Adipocyte (in vitro differentiated cells): ENCODE measurements at places on chromosomes 7 and 10.

- DNase-seq = no peak
Measured at GRCh38 chr7:131608116-131608500, 51.7 kb upstream of the PODXL start.

GRCh38 chr7:5634107-5634950 is 147.1 kb downstream of the RNF216 start:
- peak; percentile 92 for DNase-seq

GRCh38 chr10:101485681-101486554 is 102.1 kb downstream of the POLL start:
- DNase-seq = no peak

- no peak for DNase-seq
Measured at GRCh38 chr7:43296306-43296705, 183.9 kb downstream of the HECW1 start.

DNA sequence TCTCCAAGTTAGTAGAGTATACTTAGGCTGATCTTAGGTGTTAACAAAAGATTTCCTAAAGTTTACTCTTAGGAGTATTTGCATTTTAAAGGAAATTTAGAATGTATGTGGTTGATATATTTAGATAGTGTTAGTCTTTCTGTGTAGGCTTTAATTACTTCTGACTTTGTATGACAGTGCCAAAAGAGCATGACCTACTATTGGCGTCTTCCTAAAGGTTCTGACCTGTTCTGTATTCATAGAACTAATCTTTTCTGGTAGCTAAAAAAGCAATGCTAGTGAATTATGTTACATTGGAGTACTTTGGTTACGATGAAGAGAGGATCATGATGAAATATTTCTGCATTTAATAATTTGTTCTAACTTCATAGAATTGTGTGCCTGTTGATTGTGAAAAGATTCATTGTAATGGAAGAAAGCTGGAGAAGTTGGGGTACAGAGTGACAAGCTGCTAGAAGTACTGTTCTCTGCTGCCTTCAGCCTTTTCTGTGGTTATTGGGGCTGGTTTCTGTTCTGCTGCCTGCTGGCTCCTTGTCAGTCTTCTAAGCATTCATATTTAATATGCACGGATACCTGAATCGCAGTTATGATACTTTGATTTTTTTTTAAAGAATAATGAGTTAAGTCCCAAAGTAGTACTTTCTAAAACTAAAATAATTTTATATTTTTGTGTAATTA is 13.2 kb downstream of the WAC start:
- no peak for DNase-seq

GRCh38 chr7:128830231-128831177 is at the start of gene FLNC:
TSS of gene FLNC (plus strand) at chr7:128830406. CDS start at chr7:128830638, 232 bp downstream.
- peak; percentile 91 for DNase-seq

DNA sequence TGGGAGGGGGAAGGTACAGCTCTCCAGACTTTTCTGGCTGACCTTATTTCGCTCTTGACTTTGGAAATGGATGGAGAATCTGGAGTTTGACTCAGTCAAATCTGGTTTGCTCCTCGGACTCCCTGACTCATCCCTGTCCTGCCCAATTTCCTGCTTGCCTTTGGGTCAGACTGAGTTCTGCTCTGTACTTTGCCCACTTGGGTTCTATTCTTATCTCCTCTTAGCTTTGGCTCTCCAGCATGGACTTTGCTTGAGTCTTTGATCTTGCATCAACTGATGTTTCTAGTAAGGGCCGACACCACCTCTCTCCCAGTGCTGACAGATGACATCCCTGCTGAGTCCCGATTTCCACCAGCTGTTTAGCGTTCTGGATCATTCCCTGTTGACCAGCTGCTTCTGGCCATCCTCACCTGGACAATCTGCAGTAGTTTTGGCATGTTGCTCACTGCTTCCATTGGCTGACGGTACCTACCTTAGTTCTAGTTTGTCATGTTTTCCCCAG is 335.3 kb downstream of the SUGCT start:
- DNase-seq = peak; percentile 56

GRCh38 chr10:82409671-82410070 is 534.7 kb downstream of the NRG3 start:
- no peak for DNase-seq

GRCh38 chr10:80894311-80894791 is 356.6 kb downstream of the SH2D4B start:
- no peak for DNase-seq

DNA sequence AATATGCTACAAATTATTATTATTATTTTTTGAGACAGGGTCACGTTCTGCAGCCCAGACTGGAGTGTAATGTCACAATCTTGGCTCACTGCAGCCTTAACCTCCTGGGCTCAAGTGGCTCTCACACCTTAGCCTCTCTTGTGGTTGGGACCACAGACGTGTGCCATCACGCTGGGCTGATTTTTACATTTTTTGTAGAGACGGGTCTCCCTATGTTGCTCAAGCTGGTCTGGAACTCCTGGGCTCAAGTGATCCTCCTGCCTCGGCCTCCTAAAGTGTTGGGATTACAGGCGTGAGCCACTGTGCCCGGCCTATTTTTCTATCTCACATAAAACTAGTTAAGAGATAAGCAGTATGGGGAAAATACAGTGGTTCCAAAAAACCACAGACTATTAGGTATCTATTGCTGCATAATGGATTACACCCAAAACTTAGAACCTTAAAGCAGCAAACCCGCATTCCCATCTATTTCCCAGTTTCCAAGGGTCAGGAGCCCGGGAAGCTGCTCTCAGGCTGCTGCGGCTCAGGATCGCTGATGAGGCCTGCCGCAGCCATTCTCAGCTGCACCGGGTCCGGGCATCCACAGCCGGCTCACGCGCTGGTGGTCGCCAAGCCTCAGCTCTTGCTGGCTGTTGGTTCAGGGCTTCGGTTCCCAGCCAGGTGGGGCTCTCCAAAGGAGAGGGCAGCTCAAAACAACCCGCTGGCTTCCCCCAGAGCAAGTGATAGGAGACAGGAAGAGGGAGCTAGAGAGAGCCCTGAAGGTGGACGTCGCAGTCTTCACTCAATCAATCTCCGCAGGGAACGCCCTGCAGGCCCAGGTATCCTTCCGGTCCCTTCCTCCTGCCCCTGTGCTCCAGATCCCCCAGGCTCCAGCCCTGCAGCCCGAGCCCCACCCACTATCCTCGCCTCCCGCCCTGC is 128.2 kb downstream of the UBE2H start:
- DNase-seq = peak; percentile 52

- no peak for DNase-seq
Measured at GRCh38 chr10:89655722-89656121, 10.7 kb upstream of the PANK1 start.

- DNase-seq = no peak
Measured at GRCh38 chr7:106218546-106218945, 66.2 kb downstream of the NAMPT start.

GRCh38 chr7:134932707-134933370 is 53.5 kb upstream of the AGBL3 start:
- DNase-seq = no peak

DNA sequence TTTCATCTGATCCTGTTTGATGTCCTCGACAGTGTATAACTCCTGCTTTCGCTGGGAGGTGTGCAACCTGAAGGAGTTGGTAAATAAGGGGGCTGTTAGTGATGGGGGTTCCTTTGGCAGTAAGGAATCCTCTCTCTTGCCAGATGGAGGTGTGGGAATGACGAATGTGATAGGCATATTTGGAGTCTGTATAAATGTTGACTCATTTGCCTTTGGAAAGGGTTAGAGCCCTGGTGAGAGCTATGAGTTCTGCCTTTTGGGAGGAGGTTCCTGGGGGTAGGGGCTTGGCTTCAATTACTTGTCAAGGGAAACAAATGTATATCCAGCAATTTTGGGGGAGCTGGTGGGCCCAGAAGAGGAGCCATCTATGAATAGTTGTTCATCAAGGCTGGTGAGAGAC is 11.4 kb upstream of the CHST3 start:
- DNase-seq = no peak

DNA sequence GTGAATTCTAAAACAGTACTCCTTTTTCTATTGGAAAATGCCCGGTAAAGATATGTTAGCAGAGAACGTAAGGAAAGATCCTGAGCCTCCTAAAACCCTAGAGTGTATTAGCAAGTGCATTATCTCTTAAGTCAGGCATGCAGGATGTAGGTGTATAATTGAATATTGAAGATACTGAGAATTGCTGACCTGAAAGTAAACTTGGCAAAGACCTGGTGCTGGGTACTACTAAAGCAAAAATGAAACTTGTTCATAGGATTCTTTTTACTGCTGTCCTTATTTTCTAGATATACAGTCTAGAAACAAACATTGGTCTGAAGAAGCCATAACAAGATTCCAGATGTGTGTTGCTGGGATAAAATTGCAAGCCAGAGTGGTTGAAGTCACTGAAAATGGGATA is 18.8 kb upstream of the VWA2 start:
- no peak for DNase-seq

DNA sequence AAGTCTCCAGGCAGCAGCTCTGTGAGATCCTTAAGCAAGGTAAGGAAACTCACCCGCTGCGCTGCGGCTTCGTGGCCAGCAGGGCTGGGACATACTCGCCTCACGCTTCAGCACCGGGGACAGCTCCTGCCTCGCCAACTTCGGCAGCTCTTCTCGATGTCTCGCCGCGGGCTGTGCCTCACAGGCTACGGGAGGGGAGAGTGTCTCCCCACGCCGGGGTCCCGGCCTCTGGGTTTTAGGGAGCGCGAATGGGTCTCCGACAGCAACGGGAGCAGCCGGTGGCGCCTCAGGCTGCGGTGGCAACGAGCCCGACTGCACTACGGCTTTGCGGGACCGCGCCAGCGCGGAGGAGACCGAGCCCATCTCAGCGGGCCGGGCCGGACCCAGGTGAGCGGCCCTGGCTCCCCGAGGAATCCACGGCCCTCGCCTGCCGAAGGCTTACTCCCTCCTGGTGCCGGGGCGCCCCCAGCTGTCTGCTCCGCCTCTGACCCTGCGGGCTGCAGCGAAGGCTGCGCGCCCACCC is 62.4 kb downstream of the LSM5 start:
- peak; percentile 82 for DNase-seq

DNA sequence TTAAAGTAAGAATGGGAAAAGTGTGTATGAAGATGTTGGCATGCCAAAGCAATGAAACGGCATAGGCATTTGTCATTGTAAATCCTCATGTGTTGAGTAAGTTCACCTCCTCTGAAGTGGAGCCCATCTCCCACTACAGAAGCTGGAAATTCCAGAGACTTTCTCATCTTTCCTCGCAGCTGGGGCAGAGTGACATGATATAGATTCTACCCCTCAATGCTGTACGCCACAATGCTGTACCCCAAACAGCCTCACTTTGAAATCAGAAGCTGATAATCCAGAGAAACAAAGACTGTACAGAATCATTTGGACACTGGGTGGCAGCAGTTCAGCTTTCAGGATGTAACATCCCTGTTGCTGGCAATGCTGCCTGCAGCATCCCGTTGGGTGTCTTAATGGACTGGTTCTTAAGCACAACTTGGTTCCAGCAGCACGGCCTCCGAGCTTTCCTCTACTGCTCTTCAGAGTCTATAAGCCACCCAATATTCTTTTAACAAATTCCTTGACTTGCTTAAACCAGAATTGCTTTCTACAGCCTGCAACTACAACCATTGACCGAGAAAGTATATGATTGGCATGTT is 18.8 kb downstream of the ZC3HAV1L start:
- DNase-seq = peak; percentile 82

- DNase-seq = no peak
Measured at GRCh38 chr7:66597461-66597860, 31.2 kb upstream of the KCTD7 start.

GRCh38 chr7:54546081-54546985 is 4.2 kb downstream of the VSTM2A start:
- DNase-seq = no peak

GRCh38 chr10:50422259-50422658 is 170.9 kb upstream of the ASAH2 start:
- no peak for DNase-seq

GRCh38 chr7:1579481-1580421 is 9.9 kb upstream of the PSMG3 start:
- DNase-seq = peak; percentile 89

DNA sequence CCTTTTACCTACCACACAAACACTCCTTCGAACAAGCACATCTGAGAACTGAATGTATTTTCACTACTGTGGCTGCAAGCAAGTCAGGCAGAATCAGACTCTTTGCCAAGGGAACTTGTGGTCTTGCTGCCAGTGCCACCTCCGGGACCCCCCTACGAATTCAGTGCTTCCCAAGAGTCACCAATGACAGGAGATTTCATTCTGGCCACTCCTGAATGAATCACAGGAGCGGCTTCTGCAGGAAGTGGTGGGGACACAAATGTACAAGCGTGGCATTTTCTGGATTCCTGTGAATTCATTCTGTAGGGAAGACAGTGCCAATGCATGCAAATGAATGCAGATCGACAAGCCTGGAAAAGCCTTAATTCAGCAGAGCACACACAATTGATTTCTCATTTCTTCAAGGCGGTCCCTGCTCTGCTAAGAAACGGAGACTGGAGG is 161.2 kb downstream of the CAMK1D start:
- DNase-seq = peak; percentile 42

DNA sequence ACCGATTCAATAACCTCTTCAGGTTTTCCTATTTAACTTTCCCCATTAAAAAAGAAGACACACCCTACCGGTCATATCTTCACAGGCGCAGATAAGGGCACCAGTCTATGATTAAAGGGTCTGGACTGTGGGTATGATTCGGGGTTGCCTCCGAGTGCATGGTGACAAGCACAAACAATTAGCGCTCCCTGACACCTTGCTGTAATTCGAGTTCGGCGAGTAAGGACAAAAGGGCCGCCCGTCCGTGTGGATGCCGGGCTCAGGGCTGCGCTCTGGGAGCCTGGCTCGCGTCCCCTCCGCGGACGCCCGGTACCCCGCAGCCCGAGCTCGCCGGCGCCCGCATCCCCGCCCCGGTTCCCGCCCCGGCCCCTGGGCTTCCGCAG is 111.9 kb upstream of the RHEB start:
- peak; percentile 73 for DNase-seq

DNA sequence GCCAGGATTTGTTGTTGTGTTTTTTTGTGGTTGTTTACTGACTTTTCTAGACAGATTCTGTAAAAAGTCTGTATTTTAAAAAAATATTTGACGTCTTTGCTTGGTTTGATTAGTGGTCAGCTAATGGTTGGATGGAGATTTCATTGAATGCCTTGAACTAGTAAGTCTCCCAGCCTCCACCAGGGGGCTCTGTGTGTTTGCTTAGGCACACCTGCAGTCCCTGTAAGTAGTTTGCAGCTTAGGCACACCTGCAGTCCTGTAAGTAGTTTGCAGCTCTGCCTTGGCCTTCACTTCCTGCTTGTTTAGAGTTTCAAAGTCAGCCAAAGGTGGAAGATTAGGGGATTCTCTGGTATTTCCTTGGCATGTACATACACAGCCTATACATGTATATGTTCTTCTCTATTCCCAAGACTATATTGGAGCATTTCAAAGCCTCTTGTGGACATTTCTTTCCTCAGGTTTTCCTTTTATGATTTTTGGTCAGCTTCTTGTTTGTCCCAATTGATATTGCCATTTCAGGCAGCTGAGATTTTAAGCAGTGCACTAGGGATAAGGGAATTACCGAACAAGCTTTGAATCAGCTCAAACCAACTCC is 101.6 kb downstream of the CCSER2 start:
- peak; percentile 49 for DNase-seq

DNA sequence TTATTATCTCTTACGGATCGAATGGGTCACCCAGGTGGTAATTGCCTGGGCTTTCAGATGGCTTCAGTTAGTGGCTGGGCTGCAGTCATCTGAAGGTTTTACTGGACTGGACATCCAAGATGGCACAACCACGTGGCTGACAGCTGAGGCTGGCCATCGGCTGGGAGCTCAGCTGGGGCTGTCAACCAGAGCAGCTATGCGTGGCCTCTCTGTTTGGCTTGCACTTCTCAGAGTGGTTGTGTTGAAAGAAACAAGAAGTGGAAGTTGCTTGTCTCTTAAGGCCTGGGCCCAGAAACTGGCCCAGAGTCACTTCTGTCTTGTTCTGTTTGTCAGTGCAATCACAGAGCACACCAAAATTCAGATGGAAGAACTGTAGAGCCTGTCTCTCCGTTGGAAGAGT is 5.7 kb upstream of the GDI2 start:
- no peak for DNase-seq

GRCh38 chr7:80420876-80421275 is 91.0 kb downstream of the GNAT3 start:
- no peak for DNase-seq
